ENCODE measurements at places on chromosomes 13 and 19.

- no peak for DNase-seq
Measured at GRCh38 chr13:74904556-74904955, 577.4 kb downstream of the TBC1D4 start.

DNA sequence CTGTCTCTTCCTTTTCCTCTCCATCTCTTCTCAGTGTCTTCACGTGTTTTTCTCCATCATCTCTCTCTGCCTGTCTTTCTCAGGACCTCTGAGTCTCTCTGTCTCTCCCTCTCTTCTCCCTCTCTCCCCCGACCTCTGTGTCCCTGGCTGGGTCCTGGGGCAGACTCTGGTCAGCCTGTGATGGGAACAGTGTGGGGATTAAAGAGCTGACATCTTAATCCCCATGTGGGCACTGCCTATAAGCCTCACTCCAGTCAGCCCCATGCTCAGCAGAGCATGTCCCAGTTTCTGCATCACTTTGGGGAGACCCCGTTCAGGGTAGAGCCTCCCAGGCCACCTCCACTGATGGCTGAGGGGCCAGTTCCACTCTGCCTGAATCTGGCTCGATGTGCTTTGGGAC, 16.2 kb downstream of the EGLN2 start:
- DNase-seq = no peak

DNA sequence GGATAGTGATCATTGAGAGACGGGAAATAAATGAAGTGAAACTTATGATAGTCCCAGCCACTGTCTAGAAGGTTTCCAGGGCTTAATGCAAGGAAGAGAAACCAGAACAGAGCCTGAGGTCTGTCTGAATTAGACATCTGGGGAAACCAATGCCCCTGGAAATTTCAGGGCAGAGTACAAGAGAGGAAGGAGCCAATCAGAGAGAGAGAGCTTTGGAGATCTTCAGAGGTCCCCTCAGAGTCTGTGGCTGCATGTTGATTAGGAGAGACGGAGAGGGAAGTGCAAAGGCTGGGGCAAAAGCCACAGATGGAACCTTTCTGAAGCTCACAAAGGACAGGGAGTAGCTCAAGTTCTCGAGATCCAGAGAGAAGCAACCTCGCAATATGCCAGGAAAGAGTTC, 378.0 kb downstream of the DNAJC15 start:
- DNase-seq = no peak

DNA sequence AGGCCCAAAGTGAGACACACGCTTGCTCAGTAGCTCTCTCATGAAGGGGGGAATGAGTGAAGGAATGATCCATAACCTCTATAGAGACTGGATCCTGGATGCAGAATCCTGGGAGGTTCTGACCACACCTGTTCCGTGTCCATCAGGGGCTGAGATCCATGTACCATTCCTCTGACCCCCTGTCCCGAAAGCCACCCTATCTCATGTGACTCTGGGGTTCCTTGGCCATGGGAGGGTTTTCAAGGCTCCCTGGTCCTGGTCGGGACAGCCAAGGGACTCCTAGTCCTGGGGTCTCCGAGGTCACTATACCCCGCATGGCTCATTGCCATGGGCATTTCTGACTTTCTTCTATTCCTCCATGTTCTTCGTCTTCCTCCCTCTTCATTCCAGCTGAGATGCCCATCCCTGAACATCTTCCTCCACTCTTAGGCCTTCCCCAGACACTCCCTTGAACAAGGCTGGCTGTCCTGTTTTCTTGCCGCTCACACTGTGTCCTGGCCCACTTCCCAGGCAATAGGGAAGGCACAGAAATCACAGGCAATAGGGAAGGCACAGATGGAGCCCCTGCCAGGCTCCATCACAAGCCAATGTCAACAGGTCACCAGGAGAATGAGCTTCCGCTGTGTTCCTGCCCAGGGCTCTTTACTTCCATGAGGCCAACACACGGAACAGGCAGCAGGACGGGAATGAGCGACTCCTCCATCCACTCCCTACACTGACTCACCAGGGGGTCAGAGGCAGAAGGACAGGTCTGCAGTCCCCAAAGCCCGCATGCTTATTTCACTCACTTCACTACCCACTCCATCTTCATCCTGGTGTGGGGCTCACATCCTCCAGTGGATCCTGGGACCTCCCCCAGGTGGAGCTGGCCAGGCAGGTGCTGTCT, 3.2 kb downstream of the CEACAM5 start:
- DNase-seq = no peak

- no peak for DNase-seq
Measured at GRCh38 chr13:97318532-97318931, 96.4 kb downstream of the MBNL2 start.

DNA sequence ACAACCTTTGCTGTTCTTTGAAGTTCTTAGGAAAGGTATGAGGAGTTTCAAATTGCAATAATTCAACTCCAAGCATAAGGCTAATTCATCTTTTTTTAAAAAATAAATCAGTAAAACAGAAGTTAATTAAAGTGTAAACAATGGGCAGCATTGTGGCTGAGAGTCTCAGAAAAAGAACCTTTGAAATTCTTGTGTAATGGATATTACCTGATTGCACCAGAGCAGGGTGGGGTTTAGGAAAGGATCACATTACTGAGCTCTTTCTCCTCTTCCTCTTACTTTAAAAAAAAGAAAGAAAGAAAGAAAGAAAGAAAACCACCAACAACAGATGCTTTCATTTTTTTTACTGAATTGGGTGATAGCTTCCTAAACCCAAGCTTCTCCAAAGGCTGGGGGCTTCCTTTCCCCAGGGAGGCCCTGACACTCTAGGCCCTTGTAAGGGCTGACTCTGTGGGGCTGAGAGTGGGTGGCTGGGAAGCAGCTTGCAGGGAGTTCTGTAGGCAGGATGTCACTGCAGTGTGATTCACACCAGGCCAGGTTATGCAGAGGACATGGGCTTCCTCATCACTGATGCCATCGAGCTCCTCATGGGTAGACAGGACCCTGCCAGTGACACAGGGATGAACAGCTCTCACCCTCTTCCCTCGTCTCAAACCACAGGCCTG, 564.5 kb downstream of the FGF9 start:
- peak; percentile 12 for DNase-seq

GRCh38 chr19:36152019-36152351, 262 bp downstream of the COX7A1 start:
- DNase-seq = no peak

GRCh38 chr13:65435590-65435989, 1794.5 kb downstream of the PCDH9 start:
- DNase-seq = no peak

- DNase-seq = peak; percentile 50
Measured at GRCh38 chr13:32001154-32001768, 30.3 kb upstream of the FRY start.

- DNase-seq = no peak
Measured at GRCh38 chr13:41162151-41162550, 29.5 kb upstream of the KBTBD6 start.

GRCh38 chr19:55508120-55508519, 19.9 kb downstream of the SSC5D start:
- DNase-seq = no peak

DNA sequence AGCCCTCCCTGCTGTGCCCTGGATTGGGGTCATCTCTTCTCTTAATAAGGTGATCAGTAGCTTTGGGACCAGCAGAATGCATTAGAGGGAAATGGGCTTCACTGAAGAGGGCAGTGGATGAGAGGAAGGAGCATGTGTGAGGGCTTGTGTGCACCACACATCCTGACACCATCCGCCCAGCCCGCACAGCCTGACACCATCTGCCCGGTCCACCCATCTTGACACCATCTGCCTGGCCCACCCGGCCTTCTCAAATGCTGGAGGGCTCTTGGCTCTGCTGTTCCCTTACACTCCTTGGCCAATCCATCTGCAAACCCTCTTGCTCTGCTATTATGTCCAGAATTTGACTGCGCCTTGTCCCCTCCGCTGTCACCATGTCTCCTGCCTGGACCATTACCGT, 41.8 kb downstream of the BICRA start:
- no peak for DNase-seq
